ENCODE measurements at places on chromosomes 1 and 21.

DNA sequence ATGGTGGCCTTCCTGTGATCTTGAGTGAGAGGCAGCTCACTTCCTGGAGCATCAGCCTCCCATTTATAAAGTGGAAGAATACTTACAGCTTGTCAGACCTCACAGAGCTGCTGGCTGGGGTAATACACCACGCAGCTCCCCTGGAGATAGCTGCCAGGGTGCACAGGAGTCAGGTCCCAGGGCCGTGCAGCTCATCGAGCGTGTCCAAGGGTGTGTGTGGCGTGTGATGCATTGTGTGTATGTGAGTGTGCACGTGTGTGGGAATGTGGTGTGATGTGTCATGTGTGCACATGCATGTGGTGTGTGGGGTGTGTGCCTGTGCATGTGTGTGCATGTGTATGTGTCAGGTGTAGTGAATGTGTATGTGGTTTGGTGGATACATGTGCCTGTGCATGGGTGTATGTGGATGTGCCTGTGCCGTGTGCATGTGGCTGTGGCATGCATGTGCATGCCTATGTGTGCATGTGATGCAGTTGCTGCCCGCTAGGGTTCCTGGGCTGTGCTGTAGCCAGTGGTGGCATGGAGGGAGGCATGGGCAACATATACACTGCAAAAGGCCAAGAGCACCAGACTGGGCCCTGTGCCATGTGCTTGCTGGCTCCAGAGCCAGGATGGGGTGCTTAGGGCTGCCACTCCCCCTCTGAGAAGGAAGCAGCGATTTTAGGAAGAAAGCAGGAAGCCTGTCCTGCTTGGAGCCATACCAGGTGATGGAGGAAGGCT lies 24.6 kb downstream of the WNT3A start:
- no peak for DNase-seq

- DNase-seq, result no peak
Observed at GRCh38 chr21:37557261-37557950, 190.8 kb downstream of the DYRK1A start.

DNA sequence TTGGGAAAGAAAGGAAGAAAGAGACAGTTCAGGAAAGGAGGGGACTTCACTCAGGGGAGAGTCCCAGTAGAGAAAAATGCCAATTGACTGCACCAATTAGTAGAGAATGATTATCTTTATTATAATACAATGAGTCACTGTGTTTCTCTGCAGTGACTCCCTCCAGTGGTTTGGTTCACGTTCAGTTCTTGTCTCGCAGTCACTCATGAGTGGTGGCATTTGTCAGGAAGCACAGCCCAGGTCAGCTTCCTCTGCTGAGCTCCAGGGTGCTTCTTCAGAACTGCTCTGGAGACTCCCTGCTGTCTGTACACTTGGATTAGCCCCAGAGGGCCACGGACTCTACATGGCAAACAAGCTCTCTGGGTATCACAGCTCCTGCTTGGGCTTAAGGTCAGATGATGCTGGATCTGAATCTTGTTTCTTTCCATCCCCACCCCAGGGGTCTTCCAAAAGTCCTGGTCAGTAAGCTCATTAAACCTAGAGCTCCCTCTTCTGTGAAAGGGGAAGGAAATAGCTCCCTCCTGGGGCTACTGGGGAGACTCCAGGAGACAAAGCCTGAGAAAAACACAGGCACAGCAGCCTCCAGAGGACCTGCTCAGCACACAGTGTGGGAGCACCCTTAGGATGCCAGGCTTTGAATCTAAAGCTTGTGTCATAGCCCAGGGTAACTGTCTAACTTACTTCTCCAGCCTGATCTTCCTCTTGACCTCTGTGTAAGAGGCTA lies 619.0 kb downstream of the AJAP1 start:
- DNase-seq, result no peak

- no peak for DNase-seq
Observed at GRCh38 chr1:157356601-157357000, 195.7 kb downstream of the FCRL5 start.

Measured in stimulated activated CD4-positive, alpha-beta T cell treated with anti-CD3 and anti-CD28 coated beads, Interleukin-1b, Interleukin-23, amount 100 ng/mL, for 1 hour (primary cell).